Neural crest cell (in vitro differentiated cells): ENCODE measurements at places on chromosomes 6 and 20. TPM values are rescaled to one million over a fixed set of nuclear protein-coding genes. Genes with fewer than 3 reads are reported as not detected.

DNA sequence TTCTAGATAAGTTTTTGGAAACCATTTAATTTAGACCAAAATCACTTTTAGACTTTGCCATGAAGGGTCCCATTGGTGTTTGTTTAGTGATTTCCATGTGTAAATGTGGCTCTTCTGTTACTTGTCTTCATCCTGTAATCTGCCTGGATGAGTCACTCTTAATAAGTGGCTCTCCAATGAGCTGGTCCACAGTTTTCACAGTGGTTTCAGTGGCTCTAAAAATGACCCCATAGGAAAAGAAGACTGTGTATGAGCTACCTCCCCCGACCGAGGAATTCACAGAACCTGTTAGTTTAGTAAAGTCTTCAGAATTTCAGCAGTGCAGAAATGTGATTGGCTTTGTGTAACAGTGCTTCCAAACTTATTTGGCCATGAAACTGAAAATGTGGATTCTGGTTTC, 492.0 kb upstream of the MARCKS start:
- DNase-seq, result no peak

- DNase-seq, result no peak
Measured at GRCh38 chr6:129744201-129744879, 34.4 kb upstream of the ARHGAP18 start.

GRCh38 chr20:56974499-56975250, 291.8 kb downstream of the BMP7 start:
- peak; percentile 70 for DNase-seq

DNA sequence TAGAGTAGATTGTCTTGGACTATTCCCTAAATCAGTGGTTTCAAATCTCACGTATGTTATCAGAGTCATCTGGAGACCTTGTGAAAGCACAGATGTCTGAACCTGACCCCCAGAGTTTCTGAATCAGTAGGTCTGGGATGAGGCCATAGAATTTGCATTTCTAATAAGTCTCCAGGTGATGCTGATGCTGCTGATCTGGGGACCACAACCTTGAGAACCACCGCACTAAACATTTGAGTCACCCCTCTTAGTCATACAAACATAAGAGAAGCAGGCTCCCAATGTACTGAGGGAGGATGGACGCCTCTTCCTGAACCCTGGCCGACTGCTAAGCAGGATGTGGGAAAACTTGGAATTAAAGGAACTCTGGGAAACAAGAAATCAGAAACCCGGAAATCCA, 187.8 kb upstream of the PRDM1 start:
- no peak for DNase-seq

- no peak for DNase-seq
Measured at GRCh38 chr6:23630726-23631635, 495.0 kb upstream of the NRSN1 start.

DNA sequence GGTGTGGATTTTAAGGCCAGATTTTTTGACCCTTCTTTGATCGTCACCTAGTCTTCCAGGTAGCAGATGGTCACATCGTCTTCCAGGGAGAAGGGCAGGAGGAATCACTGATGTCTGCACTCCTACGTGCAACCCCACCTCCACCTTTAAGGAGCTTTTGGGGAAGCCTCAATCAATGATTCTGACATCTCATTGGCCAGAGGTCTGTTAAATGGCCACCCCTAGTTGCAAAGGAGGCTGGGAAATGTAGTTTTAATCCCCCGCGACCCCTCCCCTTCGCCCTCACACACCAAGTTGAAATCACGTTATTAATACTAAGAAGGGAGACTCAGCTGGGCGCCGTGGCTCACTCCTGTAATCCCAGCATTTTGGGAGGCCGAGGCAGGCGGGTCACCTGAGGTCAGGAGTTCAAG, 151.4 kb downstream of the BCAS1 start:
- peak; percentile 43 for DNase-seq

DNA sequence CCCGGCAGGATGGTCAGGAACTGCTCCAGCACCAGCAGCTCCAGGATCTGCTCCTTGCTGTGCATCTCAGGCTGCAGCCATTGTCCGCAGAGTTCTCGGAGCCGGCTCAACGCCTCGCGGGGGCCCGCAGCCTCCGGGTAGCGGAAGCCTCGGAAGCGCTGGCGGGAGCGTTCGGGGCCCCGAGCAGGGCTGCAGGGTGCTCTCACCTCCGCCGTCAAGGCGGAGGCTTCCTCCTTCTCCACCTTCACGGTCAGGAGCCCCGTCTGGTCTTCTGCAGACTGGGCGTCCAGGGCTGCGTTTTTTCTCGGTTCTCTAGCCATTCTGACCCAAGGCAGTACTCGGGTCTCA, 434 bp downstream of the ZKSCAN4 start:
- DNase-seq, result peak; percentile 5

- DNase-seq, result no peak
Measured at GRCh38 chr6:35262596-35262995, 3.1 kb downstream of the ZNF76 start.

DNA sequence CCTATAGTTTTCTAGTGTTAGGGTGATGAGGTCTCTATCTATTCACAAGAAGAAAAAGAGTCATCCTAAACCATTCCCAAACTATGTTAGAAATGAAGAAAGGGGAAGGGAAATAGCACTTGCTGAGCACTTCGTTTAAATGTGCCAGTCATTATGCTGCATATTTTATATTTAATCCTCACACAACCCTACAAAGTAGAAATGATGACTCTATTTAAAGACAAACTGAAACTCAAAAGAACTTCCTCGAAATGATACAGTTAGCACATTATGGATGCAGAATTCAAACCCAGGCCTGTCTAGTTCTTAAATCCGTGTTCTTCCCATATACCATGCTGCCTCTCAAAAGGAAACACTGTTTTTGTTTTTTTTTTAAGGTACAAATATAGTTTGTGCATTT, 174.6 kb downstream of the GMPR start:
- no peak for DNase-seq

GRCh38 chr6:165799391-165800153, 136.5 kb upstream of the PDE10A start:
- no peak for DNase-seq

GRCh38 chr20:51818479-51819008, 16.2 kb upstream of the SALL4 start:
- no peak for DNase-seq

- DNase-seq, result no peak
Measured at GRCh38 chr6:123629258-123629941, 7.3 kb downstream of the TRDN start.

MUC21 gene
- not detected in 2 replicates for total RNA-seq

CFAP206 gene
- 0.86 and 0.93 TPM in 2 replicates for total RNA-seq

RRAGD gene
- 12.8 and 14.0 TPM in 2 replicates for total RNA-seq
